Memory B cell (primary cell): ENCODE measurements at places on chromosomes 6 and 20.

- H3K27ac ChIP-seq = no peak overlapping the region
- H3K4me3 ChIP-seq = no peak overlapping the region
- no peak for DNase-seq
Observed at GRCh38 chr6:84065693-84066290, 32.2 kb downstream of the MRAP2 start.

- no peak for DNase-seq
- H3K4me1 ChIP-seq = no peaks in the 10 kb centered on the region
Observed at GRCh38 chr6:52718550-52718949, 44.7 kb downstream of the GSTA2 start.

DNA sequence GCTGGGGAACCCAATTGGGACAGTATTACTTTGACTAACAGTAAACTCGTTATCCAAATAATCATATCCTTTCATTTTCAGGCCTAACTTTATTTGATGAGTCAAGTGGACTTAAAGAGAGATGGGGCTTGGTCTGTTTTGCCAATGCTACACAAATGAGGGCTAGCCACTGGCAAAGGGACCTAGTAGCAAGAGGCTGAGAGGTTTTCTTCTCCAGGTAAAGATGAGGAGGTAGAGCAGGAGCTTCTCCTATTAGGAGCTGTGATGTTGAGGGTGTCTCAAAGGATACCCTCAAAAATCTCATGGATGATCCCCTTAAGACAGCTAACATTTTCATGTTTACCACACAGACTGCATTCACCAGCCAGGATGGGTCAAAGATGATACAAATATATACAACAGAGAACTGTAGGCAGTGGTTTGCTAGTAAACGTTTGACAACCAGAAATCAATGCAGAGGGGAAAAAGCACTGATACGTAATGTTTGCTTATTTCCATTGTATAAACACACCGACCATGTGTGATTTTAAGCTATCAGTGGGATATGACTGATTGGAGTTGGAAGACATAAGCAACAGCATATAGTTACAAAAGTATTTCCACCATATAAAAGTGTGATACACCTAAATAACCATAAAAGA lies 153.3 kb downstream of the IBTK start:
- H3K27ac ChIP-seq = no peak overlapping the region
- no peaks in the 10 kb centered on the region for H3K36me3 ChIP-seq
- no peaks in the 10 kb centered on the region for H3K4me1 ChIP-seq

DNA sequence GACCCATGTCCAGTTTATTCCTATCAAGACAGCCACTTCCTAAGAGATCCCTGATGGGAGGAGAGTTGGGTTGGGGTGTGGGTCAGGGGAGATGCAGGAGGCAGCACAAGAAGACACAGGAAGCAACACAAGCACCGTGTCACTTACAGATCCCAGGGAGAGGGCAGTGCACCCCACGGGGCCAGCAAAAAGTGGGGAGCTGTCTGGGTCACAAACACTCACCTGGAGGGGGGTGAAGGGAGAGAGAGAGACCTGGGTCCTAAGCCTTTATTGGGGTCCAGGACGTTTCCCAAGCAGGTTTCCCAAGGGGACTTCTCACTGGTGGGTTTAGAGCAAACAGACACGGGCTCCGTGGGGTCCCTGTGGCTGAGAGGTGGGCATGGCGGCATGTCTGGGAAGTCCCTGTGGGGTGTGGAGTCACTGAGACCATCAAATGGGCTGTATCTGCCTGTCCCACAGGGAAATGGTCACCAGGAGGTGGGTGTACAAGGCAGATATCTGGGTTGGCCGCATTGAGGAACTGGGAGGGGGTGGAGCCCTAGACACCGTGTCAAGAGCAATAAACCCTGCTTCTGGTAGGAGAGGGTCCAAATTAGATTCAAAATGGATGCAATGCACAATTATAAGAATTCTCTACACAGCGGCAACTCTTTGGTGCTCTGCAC lies 1.6 kb upstream of the CD93 start:
- no peaks in the 10 kb centered on the region for H3K4me1 ChIP-seq
- DNase-seq = no peak
- peaks cover 7% of the 10 kb centered on the region for H3K27me3 ChIP-seq

- H3K36me3 ChIP-seq = no peaks in the 10 kb centered on the region
- DNase-seq = no peak
- peaks cover 13% of the 10 kb centered on the region for H3K27me3 ChIP-seq
- H3K4me1 ChIP-seq = no peaks in the 10 kb centered on the region
- H3K4me3 ChIP-seq = no peak overlapping the region
Observed at GRCh38 chr6:122620428-122620827, 10.2 kb downstream of the PKIB start.

GRCh38 chr20:29497261-29497671 lies 1760.2 kb upstream of the DEFB115 start:
- H3K4me3 ChIP-seq = peak overlapping the region; percentile 78
- no peaks in the 10 kb centered on the region for H3K4me1 ChIP-seq
- no peak overlapping the region for H3K27ac ChIP-seq
- no peaks in the 10 kb centered on the region for H3K27me3 ChIP-seq
- H3K36me3 ChIP-seq = no peaks in the 10 kb centered on the region

DNA sequence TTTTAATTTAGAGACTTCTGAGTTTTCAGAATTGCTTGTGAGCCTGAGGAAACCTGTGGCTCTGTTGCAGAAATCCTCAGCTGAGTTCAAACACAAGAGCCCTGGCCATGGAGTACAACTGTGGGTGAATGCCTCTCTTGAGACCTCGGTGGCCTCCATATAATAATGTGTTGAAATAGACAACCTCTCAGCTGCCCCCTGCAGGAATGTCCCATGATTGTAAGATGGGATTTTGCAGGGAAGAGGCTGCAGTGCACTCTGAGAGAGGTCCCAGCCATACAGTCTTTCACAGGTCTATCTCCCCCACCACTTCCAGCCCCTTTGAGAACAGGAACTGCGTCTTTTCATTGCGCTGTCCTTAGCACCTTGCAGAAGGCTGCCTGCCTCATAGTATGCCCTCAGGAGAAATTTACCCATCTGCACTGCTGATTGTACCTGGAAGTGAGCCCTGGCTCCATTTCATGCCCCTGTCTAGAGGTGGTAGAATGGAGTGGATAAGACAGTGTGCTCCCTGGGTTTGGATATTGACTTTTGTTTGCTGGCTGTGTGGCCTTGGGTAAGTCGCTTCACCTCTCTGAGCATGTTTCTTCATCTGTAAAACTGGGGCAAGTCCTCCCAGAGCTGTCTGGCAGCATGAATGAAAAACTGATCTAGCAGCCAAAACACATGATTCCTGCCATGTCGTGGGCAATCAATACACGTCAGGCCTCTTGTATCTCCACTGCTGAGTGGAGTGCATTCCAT lies 16.8 kb upstream of the CDH22 start:
- H3K4me1 ChIP-seq = no peaks in the 10 kb centered on the region
- DNase-seq = no peak
- H3K4me3 ChIP-seq = no peak overlapping the region
- H3K27me3 ChIP-seq = peaks cover 26% of the 10 kb centered on the region
- H3K36me3 ChIP-seq = no peaks in the 10 kb centered on the region
- no peak overlapping the region for H3K27ac ChIP-seq

DNA sequence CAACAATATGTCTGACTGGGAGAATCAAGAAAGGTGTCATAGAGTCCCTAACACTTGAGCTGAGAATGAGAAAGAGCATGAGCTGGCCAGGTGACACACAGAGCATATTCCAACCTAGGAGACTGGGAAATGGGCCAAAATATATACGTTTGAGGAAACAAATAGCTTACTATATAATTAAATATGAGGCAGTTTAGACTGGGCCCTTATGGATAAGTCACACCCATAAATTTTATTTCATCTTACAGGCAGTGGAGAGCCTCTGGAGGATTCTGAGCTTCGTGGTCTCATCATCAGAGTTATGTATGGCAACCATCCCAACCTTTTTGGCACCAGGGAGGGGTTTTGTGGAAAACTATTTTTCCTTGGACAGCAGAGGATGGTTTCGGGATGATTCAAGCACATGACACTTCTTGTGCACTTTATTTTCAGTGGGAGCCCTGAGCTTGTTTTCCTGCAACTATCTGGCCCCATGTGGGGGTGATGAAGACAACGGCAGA lies 12.9 kb upstream of the NQO2 start:
- no peaks in the 10 kb centered on the region for H3K36me3 ChIP-seq
- no peak overlapping the region for H3K27ac ChIP-seq
- H3K27me3 ChIP-seq = peaks cover 4% of the 10 kb centered on the region

GRCh38 chr6:108152446-108152845 lies 13.4 kb upstream of the NR2E1 start:
- no peak overlapping the region for H3K4me3 ChIP-seq
- no peak for DNase-seq

GRCh38 chr6:42013134-42013516 lies 37.2 kb upstream of the TAF8 start:
- peaks cover 30% of the 10 kb centered on the region for H3K4me1 ChIP-seq
- no peak overlapping the region for H3K4me3 ChIP-seq
- no peaks in the 10 kb centered on the region for H3K27me3 ChIP-seq
- peaks cover 10% of the 10 kb centered on the region for H3K36me3 ChIP-seq
- DNase-seq = no peak

- no peak overlapping the region for H3K4me3 ChIP-seq
- H3K36me3 ChIP-seq = no peaks in the 10 kb centered on the region
- no peak for DNase-seq
- peaks cover 2% of the 10 kb centered on the region for H3K27me3 ChIP-seq
Observed at GRCh38 chr6:56905378-56905777, 49.5 kb upstream of the BEND6 start.

GRCh38 chr6:163776196-163776905 lies 361.8 kb downstream of the QKI start:
- DNase-seq = no peak
- H3K27me3 ChIP-seq = peaks cover 3% of the 10 kb centered on the region
- no peaks in the 10 kb centered on the region for H3K4me1 ChIP-seq
- H3K27ac ChIP-seq = no peak overlapping the region
- H3K36me3 ChIP-seq = no peaks in the 10 kb centered on the region

DNA sequence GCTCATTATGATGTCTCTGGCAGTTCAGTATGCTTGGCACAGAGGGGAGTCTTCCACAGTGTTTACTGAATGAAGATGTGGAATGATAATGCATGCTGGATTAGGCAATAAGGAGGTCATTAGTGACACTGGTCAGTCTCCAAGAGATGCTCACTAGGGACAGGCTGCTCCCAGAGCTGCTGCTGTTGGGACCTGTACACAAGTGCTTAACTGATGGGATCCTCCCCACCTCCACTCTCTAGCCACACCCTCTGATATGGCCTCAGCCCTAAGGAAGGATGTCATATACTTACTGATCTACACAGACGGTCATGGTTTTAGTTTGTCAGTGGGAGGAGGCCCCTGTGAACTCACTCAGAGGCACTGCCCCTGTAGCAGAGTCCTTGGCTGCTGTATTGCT lies 73.4 kb downstream of the MYB start:
- H3K4me3 ChIP-seq = no peak overlapping the region
- H3K27me3 ChIP-seq = peaks cover 8% of the 10 kb centered on the region
- H3K27ac ChIP-seq = no peak overlapping the region

DNA sequence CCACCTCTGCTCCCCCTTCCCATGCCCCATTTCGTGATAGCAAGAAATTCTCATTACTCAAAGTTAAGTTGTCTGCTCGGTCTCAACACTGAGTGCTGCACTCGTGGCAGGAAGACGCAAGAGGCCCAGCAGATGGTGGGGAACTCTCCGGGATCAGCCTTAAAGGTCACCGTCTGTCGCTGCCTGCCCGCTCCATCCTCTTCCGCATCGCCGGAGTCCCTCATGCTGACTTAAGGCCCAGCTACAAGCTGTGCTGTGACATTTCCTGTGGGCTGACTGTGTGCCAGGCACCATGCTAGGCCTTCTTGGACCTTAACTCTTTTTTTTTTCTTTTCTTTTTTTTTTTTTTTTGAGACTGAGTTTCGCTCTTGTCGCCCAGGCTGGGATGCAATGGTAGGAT lies 17.8 kb downstream of the GRM4 start:
- H3K36me3 ChIP-seq = no peaks in the 10 kb centered on the region
- DNase-seq = no peak
- no peak overlapping the region for H3K4me3 ChIP-seq
- H3K27me3 ChIP-seq = peaks cover 17% of the 10 kb centered on the region
- no peak overlapping the region for H3K27ac ChIP-seq

DNA sequence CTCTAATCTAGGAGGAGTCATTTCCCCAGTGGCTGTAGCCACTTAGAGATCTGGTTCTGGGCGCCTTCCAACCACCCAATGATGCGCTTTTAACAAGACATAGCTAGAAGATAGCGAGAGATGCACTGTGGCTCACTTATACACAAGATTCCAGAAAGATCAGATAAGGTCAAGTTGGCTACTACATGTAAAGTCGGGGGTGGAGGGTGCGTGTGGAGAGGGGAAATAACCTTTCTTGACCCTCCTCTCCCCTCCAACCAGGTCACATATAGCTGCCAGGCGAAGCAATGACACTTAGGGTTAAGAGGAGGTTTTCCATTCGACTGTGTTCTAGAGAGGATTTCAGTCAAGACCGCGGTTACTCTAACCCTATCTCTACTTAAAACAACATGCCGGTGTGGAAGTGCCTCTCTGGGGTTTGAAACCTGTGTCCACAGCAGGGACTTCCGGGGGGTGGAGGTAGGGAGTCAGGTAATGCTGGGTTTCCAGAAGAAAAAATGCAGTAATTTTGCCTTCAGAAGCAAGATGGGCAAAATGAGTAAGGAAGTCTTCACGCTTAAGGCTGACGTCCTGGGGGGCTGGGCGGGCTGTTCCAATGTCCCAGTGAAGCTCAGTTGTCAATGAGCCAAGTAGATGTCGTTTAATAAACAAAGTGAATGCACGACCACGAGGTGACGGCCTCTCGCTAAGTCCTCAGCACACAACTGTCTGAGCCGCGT lies 1.8 kb upstream of the SIM1 start:
- H3K4me1 ChIP-seq = peaks cover 7% of the 10 kb centered on the region
- H3K36me3 ChIP-seq = no peaks in the 10 kb centered on the region
- no peak for DNase-seq
- H3K27me3 ChIP-seq = peaks cover 29% of the 10 kb centered on the region
- peak overlapping the region; percentile 73 for H3K27ac ChIP-seq
